ENCODE measurements at places on chromosomes 7 and 10. TPM values are rescaled to one million over a fixed set of nuclear protein-coding genes. Genes with fewer than 3 reads are reported as not detected.

Gene IDI2
- not detected for total RNA-seq

Gene FBXL15
- total RNA-seq = 8.6 TPM

Gene CALN1
- total RNA-seq = not detected

Gene MOGAT3
- total RNA-seq = not detected

Gene PDE1C
- 14.9 TPM for total RNA-seq

Gene SPOCK2
- total RNA-seq = 1.4 TPM

DNA sequence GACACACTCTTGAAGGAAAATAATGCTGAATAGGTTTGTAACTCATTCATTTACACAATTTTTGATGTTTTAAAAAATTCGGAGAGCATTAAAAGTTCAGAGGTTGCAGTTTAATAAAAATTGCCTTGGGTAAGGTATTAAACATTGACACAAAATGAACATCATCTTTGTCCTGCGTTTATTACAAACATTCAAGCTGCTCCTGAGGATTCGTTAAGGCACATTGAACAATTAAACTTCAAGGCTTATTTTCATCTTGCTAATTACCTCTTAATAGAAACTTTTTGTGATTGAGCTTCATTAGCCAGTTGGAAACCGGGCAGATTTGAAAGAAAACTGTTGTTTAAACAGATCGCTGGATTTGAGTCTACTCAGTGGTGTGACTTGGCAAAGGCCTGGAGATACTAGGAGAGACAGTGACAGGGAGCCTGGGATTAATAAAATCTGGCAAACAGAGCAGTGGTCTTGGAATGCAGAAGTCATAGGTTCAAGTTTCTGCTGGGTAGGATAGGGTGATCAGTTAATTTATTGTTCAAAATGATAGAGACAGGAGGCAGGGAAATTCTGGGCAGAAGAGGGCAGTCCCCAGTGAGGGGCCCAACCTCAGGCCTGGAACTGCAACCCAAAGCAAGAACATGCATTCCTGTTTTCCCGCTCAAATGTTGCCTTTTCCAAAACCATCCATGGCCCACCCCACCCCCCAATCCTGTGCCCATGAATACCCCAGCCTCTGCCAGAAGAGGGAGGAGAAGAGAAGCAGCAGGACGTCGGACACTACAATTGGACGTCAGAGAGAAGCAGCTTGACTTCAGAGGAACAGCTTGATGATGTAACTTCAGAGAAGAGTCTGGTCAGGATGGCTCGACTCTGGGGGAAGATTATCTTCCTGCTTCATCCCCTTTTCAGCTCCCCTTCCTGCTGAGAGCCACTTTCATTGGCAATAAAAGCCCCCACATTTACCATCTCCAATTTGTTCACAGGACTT lies 43.5 kb upstream of the SLC35G1 start:
- peaks cover 6% of the 10 kb centered on the region for H3K27me3 ChIP-seq
- H3K4me1 ChIP-seq = no peaks in the 10 kb centered on the region
- no peak overlapping the region for H3K4me3 ChIP-seq
- H3K36me3 ChIP-seq = no peaks in the 10 kb centered on the region
- H3K27ac ChIP-seq = no peak overlapping the region

DNA sequence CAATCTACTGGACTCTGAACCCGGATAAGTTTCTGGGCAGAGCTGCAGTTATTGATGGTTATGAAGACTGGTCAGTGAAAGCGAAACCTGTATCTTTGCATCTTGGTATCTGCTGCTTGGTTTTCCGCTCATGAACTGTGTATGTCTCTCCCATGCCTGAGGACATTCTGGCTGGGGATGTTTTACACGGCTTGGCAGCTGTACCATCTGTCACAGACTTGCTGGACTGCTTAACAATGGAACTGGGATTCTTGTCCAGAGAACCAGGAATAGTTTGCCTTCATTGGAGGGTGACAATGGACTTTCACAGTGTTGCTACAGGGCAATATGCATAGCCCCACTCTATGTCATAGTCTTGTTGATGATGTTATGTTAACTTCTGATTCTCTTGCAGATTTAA lies 119.9 kb upstream of the TMEM106B start:
- H3K27me3 ChIP-seq = no peaks in the 10 kb centered on the region
- no peaks in the 10 kb centered on the region for H3K36me3 ChIP-seq
- no peak overlapping the region for H3K27ac ChIP-seq
- no peak for DNase-seq
- H3K4me1 ChIP-seq = no peaks in the 10 kb centered on the region

DNA sequence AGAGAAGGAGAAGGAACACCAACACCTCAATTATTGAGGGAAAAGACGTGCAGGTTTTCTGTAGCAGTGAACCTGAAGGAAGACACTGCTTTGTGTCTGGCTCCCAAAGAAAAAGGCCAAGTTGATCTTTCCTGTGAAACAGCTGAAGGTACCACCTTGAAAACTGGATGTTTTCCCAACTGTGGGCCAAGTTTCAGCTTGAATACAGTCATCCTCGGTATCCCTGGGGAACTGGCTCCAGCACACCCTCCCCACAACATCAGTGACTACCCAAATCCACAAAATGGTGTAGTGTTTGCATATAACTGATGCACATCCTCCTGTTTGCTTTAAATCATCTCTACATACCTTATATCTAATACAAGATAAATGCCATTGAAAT lies 297.0 kb upstream of the PITRM1 start:
- H3K27ac ChIP-seq = peak overlapping the region; percentile 98
- DNase-seq = peak; percentile 56
- H3K27me3 ChIP-seq = no peaks in the 10 kb centered on the region
- H3K36me3 ChIP-seq = no peaks in the 10 kb centered on the region
- H3K4me1 ChIP-seq = peaks cover 41% of the 10 kb centered on the region
- peak overlapping the region; percentile 31 for H3K4me3 ChIP-seq

DNA sequence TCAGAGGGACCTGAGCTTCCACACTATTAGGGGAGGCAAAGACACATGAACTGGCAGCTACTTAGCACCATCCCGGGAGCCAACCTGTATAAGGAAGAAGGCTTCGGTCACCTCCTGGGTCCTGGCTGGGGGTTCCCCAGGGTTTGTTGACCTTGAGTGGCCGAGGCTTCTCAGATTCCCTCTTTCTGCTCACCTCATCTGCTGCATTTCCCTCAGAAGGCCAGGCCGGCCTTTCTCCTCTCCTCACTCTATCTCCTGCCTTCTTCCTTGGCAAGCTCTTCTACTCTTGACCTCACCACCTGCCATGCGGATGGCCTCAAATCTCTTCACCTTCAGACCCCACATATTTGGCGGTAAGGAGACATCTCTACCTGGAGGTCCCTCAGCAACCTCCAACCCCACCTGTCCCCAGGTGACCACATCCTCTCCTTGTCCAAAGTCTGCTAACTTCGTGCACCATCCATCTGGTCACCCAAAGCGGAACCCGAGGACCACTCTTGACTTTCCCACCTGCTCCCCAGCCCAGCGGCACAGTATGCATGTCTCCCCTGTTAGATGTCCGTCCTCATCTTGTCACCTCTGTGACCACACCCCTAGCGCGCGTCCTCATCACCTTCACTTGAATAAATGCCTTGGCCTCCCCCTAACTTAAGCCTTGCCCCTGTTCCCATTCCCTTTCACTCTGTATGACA lies 133.8 kb upstream of the UNC5B start:
- peaks cover 14% of the 10 kb centered on the region for H3K27me3 ChIP-seq
- H3K4me3 ChIP-seq = no peak overlapping the region
- H3K27ac ChIP-seq = no peak overlapping the region

GRCh38 chr7:93147363-93147762 lies 822 bp downstream of the SAMD9L start:
- H3K4me3 ChIP-seq = peak overlapping the region; percentile 53
- H3K27me3 ChIP-seq = no peaks in the 10 kb centered on the region
- H3K27ac ChIP-seq = no peak overlapping the region
- no peaks in the 10 kb centered on the region for H3K36me3 ChIP-seq

- no peaks in the 10 kb centered on the region for H3K36me3 ChIP-seq
- peaks cover 27% of the 10 kb centered on the region for H3K4me1 ChIP-seq
- no peak overlapping the region for H3K27ac ChIP-seq
These were observed 317.1 kb upstream of the ZMIZ1 start for GRCh38 chr10:78751716-78752115.

DNA sequence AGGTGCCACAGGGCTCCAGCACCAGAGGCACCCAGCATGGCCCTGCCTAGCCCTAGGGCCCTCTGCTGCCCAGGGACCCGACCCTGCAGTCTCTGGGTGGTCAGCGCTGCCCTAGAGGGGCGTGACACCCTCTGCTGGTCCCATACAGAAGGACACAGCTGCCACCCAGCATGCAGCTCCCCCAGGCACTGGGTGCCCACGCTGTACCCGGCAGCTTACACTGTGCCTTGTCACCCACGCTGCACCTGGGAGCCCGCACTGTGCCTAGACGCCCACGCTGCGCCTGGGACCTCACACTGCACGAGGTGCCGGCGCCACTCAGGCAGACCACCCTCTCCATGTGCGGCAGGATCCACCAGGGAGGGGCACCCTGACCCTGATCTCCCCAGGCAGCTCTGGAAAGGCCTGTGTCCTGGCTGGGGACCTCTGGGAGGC lies 55.2 kb downstream of the PWWP2B start:
- no peak for DNase-seq
- H3K36me3 ChIP-seq = no peaks in the 10 kb centered on the region
- H3K27me3 ChIP-seq = no peaks in the 10 kb centered on the region
- H3K27ac ChIP-seq = no peak overlapping the region

DNA sequence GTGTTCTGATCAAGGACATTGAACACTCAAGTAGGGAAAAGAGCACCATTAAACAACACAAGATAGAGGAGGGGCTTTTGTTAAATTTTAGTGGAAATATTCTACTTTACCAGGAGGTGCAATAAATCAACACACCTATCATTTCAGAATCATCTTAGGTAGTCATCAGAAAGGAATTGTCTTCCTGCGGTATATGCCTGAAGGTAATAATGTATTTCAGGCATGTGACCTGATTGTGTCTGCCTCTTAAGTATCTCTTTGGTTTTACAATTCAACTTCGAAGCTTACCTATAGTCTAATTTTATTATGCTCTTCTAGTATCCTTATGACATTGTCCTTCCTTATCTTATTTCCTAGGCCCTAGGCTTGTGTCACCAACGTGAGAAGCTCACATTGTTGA lies 58.6 kb upstream of the LAMB4 start:
- no peak overlapping the region for H3K4me3 ChIP-seq
- H3K27me3 ChIP-seq = no peaks in the 10 kb centered on the region
- DNase-seq = no peak

GRCh38 chr10:344582-345200 lies 209.4 kb downstream of the ZMYND11 start:
- no peak overlapping the region for H3K4me3 ChIP-seq
- peaks cover 9% of the 10 kb centered on the region for H3K36me3 ChIP-seq
- DNase-seq = no peak
- no peak overlapping the region for H3K27ac ChIP-seq
- H3K27me3 ChIP-seq = no peaks in the 10 kb centered on the region

- H3K4me3 ChIP-seq = no peak overlapping the region
- H3K4me1 ChIP-seq = peaks cover 13% of the 10 kb centered on the region
- no peaks in the 10 kb centered on the region for H3K36me3 ChIP-seq
These were observed 113.4 kb downstream of the ST7 start for GRCh38 chr7:117066668-117067067.

GRCh38 chr10:65419629-65420028 lies 1506.2 kb upstream of the LRRTM3 start:
- H3K27me3 ChIP-seq = no peaks in the 10 kb centered on the region
- H3K4me1 ChIP-seq = no peaks in the 10 kb centered on the region
- H3K36me3 ChIP-seq = no peaks in the 10 kb centered on the region
- no peak for DNase-seq
- no peak overlapping the region for H3K4me3 ChIP-seq

DNA sequence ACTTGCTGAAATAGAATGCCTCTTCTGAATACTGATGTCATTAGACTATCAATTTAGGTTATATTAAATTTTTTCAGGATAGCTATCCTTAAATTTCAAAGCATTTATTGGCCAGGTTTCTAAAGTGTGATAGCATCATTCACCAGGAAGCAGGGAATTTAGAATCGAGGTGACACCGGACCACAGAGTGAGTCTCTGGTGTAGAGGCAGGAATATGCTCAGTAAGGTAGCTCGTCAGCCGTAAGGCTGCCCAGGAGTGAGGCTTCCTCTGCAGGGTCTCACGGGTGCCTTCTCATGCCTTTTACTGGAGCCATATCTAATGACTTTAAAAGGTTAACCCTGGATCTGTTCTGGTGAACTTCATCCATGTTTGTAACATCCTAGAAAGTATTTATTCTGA lies 170.8 kb upstream of the KLF14 start:
- H3K4me1 ChIP-seq = peaks cover 81% of the 10 kb centered on the region
- peak overlapping the region; percentile 99 for H3K27ac ChIP-seq
- H3K27me3 ChIP-seq = no peaks in the 10 kb centered on the region
- peaks cover 27% of the 10 kb centered on the region for H3K36me3 ChIP-seq
- DNase-seq = no peak

GRCh38 chr10:79054203-79055099 lies 14.3 kb upstream of the ZMIZ1 start:
- peaks cover 3% of the 10 kb centered on the region for H3K4me1 ChIP-seq
- peaks cover 3% of the 10 kb centered on the region for H3K27me3 ChIP-seq
- H3K27ac ChIP-seq = no peak overlapping the region
- H3K4me3 ChIP-seq = no peak overlapping the region
- H3K36me3 ChIP-seq = no peaks in the 10 kb centered on the region
